Mesothelial cell of epicardium (in vitro differentiated cells): ENCODE measurements at places on chromosomes 2 and 18. TPM values are rescaled to one million over a fixed set of nuclear protein-coding genes. Genes with fewer than 3 reads are reported as not detected.
A peak's percentile ranks its signal among the peaks of the same experiment; 100 is the strongest.

DNA sequence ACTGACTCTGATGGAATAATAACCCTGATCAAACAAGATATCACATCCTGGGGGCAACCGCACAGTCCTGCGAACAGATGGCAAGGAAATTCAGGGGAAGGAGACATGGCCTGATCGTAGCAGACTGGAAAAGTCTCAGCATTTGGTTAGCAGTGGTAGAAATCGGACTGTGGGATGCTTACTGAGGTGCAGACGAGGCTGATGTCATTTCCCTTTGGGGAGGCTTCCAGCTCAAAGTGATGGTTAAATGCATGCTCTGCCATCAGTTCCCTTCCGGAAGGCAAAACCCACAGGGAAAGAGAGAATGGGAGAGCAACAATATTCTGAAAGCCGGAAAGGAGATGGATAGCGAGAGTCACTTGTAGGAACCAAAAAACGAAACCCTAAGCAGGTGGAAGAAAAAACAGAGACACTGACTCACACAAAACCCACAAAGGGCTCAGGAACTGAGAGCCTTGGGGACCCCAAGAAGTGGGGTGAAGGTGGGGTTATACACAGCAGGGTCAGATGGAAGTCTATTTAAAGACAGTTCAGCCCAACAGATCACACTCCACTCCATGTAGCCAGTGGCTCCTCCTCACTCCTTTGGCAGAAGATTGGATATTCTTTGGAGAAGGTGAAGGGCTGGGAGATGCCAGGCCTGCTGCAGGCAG, 93.1 kb downstream of the INPP5D start:
- DNase-seq, result no peak
- no peak overlapping the region for H3K4me3 ChIP-seq
- no peaks in the 10 kb centered on the region for H3K4me1 ChIP-seq
- H3K27me3 ChIP-seq, result peaks cover 6% of the 10 kb centered on the region

DNA sequence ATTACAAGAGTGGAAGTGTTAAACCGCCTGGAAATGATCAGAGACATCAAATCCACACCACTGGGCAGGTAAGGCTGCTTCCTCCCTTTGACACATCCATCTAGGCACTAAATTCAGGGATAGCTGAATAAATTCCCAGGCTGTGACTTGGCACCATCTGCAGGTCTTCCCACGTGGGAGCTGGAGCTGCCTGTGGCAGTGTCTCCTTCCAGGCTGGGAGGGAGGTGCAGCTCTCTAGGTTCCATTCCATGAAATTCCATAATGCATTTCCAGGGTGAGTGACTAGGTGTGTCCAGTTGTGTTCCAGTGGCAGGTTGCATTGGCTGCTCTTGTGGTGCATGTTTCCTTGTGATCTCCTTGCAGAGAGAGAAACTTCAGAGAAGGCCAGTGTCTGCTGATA, 188.9 kb upstream of the CXCR4 start:
- H3K27ac ChIP-seq, result no peak overlapping the region
- H3K36me3 ChIP-seq, result no peaks in the 10 kb centered on the region
- H3K4me1 ChIP-seq, result peaks cover 4% of the 10 kb centered on the region
- H3K4me3 ChIP-seq, result no peak overlapping the region

- peaks cover 29% of the 10 kb centered on the region for H3K27me3 ChIP-seq
- DNase-seq, result no peak
- H3K36me3 ChIP-seq, result no peaks in the 10 kb centered on the region
- peaks cover 8% of the 10 kb centered on the region for H3K4me1 ChIP-seq
- no peak overlapping the region for H3K4me3 ChIP-seq
These were observed 7.0 kb downstream of the CROCC2 start for GRCh38 chr2:240912878-240913809.

- no peaks in the 10 kb centered on the region for H3K4me1 ChIP-seq
- peak overlapping the region; percentile 25 for H3K27ac ChIP-seq
- H3K27me3 ChIP-seq, result no peaks in the 10 kb centered on the region
- H3K4me3 ChIP-seq, result no peak overlapping the region
- peaks cover 53% of the 10 kb centered on the region for H3K36me3 ChIP-seq
These were observed 278.4 kb downstream of the ALPK2 start for GRCh38 chr18:58350526-58350925.

DNA sequence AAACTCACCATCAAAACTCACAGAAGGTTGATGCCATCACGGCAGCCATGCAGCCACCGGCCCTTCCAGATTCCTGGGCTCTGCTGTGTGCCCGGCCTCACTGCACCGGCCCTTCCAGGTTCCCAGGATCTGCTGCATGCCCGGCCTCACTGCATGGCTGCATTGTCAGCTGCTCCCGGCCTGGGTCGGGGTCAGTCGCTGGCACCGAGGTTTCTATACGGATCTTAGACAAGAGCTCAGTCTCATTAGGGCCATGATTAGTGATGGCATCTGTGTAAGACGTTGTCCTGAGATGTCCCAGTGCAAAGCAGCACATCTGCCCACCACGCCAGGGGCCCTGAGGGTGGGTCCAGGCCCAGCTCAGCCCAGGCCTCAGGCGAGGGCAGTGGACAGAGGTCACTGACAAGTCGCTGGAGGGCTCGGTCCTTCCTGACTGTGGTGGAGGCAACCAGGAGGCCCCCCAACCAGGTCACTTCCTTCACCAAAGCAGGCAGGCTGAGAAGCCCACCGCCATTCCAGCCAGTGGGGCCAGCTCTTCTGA, 29.4 kb downstream of the TMEM18 start:
- no peak overlapping the region for H3K4me3 ChIP-seq
- peaks cover 3% of the 10 kb centered on the region for H3K4me1 ChIP-seq

DNA sequence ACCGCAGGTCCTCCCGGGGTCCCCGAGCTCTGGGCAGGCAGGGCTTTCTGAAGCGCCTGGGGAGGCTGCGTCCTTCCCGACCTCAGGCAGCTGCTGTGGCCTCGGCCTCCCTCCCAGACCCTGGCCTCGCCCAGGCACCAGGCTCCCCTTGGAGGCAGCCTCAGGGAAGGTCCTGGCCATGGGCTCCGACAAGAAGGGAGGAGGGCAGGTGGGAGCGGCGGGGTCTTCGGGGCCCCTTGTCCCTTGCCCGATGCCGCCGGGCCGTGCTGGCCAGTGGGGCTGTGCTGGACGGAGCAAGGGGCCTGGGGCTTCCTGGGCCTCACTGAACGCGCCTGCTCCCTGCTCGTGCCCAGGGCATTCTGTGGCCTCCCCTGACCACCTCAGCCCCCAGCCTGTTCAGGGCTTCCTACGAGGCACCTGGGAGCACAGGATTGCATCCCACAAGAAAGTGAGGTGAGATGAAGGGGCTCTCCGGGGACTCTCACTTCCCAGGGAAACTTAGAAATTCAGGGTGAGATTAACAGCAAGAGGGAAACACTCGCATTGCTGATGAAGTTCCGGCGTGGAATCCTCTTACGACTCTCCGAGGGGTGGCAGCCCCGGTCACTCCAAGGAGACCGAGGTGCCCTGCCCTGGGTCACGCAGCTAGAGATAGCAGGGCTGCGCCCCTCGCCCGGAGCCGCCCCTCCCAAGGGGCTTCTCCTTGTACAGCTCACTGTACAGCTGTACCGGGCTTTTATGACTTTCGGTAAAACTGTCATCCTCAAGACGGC, 778 bp downstream of the MFSD2B start:
- no peak overlapping the region for H3K27ac ChIP-seq
- no peak for DNase-seq
- peaks cover 8% of the 10 kb centered on the region for H3K4me1 ChIP-seq
- H3K36me3 ChIP-seq, result peaks cover 2% of the 10 kb centered on the region

DNA sequence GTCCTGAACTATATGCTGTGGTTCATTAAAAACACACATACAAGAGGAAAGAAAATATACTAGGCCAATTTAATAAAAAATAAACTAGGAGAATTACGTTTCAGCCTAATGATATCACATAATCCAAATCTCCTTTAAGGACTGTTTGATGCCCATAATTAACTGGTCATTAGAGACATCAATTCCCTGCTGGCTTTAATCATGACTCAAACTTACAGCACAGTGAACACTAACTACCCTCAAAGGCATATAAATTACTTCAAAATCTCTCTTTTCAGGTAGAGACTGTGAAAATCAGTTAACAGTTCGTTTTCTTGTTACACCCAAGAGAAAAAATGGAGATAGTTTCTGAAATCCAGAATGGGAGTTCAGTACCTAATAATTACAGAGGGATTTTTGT, 567.4 kb downstream of the CBLN2 start:
- no peaks in the 10 kb centered on the region for H3K4me1 ChIP-seq
- H3K27me3 ChIP-seq, result no peaks in the 10 kb centered on the region
- no peaks in the 10 kb centered on the region for H3K36me3 ChIP-seq
- H3K4me3 ChIP-seq, result no peak overlapping the region
- no peak overlapping the region for H3K27ac ChIP-seq

DNA sequence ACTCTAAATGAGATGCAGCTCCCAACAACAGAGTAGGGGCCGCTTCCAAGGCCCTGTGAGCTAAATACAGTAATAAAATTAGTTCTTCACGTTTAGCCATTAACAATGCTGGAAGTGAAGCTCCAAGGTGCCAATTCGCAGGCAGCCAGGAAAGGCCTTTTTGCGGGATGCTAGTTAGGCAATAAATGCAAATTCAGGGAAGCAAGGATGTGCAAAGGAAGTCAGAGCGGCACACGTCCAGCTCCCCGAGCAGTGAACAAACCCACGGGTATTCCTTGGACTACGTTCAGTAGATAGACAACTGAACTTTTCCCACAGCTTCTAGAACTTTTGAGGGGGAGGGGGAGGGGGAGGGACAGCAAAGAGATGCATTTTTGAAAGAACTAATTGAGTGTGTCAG, 6.9 kb downstream of the ZNF516 start:
- no peak for DNase-seq
- no peaks in the 10 kb centered on the region for H3K27me3 ChIP-seq
- H3K4me1 ChIP-seq, result peaks cover 64% of the 10 kb centered on the region
- H3K4me3 ChIP-seq, result peak overlapping the region; percentile 30
- H3K27ac ChIP-seq, result no peak overlapping the region

GRCh38 chr2:1026141-1026540, 75.5 kb downstream of the SNTG2 start:
- no peak overlapping the region for H3K27ac ChIP-seq
- no peaks in the 10 kb centered on the region for H3K36me3 ChIP-seq
- no peak overlapping the region for H3K4me3 ChIP-seq
- no peak for DNase-seq
- peaks cover 49% of the 10 kb centered on the region for H3K27me3 ChIP-seq

GRCh38 chr2:101882769-101883307, 108.9 kb upstream of the IL1R2 start:
- H3K36me3 ChIP-seq, result peaks cover 51% of the 10 kb centered on the region
- peaks cover 9% of the 10 kb centered on the region for H3K4me1 ChIP-seq
- no peaks in the 10 kb centered on the region for H3K27me3 ChIP-seq
- no peak for DNase-seq
- no peak overlapping the region for H3K4me3 ChIP-seq

ZBTB7C gene
- 7.0 to 9.1 TPM (median 7.4 TPM) in 3 replicates for total RNA-seq
